ENCODE measurements at places on chromosomes 2 and 18.
A peak's percentile ranks its signal among the peaks of the same experiment; 100 is the strongest.

GRCh38 chr18:48868468-48869466 lies 82.0 kb downstream of the SMAD7 start:
- no peak for DNase-seq

GRCh38 chr18:64678048-64678447 lies 529.2 kb upstream of the LINC00305 start:
- DNase-seq = no peak

DNA sequence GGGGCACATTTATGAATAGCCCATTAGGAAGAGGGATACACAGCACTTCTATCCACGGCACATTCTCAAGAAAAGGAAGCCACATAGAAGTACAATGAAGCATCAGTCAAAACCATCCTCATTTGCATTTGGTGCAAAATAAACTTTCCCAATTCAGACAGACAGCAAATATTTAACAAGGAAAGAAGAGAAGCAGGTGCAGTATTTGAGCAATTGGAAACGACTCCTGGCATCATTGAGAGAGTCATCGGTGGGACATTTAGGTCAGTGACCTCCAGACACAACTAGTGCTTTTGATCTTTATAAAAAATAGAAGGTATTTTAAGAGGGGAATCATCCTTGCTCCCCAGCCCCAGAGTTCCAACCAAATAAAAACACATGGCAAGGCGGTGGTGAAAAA lies 118.0 kb downstream of the MREG start:
- DNase-seq = peak; percentile 79

DNA sequence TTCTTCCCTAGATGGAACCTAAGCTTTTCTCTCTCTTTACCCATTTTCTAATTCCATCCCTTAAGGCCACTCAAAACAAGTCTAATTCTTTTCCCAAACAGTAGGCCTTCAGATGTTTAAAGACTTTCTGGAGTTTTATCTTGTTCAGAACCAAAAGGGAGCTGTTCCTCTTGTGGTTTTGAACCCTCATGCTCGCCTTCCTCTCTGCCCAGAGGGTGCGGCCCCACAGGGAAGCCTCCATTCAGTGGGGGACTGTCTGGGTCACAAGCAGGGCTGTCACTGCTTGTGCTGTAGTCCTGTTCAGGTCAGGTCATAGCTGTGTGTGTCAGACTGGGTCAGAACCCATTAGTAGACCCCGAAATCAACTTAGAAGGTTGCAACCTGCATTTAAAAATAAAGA lies 56.5 kb downstream of the TET3 start:
- DNase-seq = no peak

GRCh38 chr2:100262555-100263320 lies 59.6 kb downstream of the LONRF2 start:
- no peak for DNase-seq

GRCh38 chr2:210128961-210129360 lies 42.2 kb downstream of the KANSL1L start:
- peak; percentile 85 for DNase-seq

GRCh38 chr2:76946631-76947145 lies 575.5 kb downstream of the LRRTM4 start:
- no peak for DNase-seq

DNA sequence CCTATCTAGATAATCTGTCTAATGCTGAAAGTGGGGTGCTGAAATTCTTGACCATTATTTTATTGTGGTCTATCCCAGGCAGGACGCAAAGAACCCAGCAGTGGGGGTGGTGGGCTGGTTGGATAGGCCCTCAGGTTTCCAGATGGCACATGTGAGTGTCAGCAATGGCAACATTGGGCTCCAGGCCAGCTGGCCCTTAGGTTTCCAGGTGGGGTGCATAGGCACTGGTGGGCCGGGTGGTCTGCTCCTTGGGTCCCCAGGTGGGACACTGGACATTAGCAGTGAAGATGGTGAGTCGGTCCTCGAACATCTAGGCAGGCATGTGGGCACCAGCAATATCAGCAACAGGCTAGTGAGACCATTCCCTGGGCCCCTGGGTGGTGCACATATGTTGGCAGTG lies 680.3 kb upstream of the ACVR2A start:
- no peak for DNase-seq

Data from NCI-H2029 treated with DMSO at 0.1 percent for 48 hours (cell line).